ENCODE measurements at places on chromosomes 4 and X.
A peak's percentile ranks its signal among the peaks of the same experiment; 100 is the strongest.

- no peak for DNase-seq
These were observed 132.7 kb downstream of the TRAM1L1 start for GRCh38 chr4:116952530-116953136.

DNA sequence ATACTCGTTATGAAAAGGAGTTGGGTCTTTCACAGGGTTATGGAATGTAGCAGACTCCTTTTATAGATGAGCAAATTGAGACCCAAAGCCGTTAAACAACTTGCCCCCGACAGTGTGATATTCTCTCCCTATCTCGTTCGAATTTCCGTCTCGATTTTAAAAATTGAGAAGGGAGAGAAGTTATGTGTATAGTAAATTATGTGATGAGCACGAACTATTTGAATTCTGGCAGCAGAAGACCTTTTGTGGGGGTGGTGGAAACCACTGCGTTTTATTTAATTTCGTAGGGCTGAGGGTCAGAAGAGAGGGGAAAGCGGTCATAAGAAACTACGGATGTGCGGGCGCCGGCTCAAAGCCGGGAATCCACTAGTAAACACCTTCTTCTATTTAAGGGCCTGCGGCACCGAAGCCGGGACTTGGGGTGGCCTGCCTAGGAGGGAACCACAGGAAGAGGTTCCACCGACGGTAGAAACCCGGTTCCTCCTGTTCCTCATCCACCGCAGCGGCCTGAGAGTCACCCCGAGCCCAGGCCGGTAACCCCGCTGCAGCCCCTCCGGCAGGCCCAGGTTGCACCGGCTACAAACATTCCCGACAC lies 1.5 kb upstream of the DDX3X start:
- no peak for DNase-seq

GRCh38 chr4:118410138-118410537 lies 57.3 kb upstream of the PRSS12 start:
- peak; percentile 29 for DNase-seq

GRCh38 chrX:39462835-39463234 lies 634.9 kb downstream of the BCOR start:
- no peak for DNase-seq

DNA sequence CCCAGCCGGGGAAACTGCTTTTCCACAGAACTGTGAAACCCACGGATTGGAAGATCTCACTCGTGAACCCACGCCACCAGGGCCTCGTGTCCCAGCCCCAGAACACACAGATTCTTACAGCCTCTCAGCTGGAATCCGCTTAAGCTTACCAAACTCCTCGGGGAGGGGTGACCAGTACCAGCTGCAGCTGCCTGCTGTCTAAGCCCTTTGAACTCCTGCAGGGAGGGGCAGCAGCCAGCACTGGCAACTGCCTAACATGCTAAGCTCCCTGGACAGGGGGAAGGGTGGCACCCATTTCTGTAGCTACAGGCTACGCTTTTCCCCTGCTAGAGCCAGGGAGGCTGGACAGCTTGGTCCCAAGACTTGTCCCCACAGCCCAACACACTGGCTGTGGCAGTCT lies 38.4 kb downstream of the TBL1X start:
- DNase-seq: no peak

DNA sequence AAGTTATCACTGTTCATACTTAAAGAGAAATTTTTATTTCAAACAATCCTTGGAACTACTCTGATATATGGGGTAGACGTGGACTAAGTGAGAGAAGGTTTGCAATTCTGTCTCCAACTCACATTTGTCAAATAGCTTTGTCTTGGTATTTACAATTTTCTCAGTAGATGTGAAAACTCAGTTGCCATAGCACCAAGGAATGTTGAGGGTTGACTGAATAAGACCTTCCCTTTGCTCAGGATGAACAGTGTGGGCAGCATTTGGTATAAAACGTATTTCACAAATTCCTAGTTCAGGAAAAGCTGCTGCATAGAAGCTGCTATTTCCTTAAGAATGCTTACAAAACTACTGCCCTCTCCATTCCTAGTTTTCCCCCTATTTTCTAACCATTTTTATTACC lies 399.5 kb downstream of the NKX6-1 start:
- no peak for DNase-seq

DNA sequence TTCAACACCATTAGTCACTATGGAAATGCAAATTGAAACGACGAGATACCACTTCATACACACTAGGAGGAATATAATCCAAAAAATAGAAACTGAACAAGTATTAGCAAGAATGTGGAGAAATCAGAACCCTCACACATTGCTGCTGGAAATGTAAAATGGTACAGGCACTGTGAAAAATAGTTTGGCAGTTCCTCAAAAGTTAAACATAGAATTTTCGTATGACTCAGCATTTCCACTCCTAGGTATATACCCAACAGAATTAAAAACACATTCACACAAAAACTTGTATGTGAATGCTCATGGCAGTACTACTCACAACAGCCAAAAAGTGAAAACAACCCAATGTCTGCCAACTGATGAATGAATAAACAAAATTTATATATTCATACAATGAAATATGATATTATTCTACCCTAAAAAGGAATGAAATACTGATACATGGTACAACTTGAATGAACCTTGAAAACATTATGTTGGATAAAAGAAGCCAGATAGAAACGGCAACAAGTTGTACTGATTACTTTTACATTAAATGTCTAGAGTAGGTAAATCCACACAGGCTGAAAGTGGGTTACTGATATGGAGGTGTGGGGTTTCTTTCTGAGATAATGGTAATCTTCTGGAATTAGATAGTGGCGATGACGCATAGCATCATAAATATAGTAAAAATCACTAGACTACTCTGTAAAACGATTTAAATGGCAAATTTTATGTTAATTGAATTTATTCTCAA lies 22.3 kb downstream of the TEC start:
- peak; percentile 56 for DNase-seq

GRCh38 chrX:134885336-134886001 lies 105.3 kb upstream of the SMIM10 start:
- peak; percentile 58 for DNase-seq

DNA sequence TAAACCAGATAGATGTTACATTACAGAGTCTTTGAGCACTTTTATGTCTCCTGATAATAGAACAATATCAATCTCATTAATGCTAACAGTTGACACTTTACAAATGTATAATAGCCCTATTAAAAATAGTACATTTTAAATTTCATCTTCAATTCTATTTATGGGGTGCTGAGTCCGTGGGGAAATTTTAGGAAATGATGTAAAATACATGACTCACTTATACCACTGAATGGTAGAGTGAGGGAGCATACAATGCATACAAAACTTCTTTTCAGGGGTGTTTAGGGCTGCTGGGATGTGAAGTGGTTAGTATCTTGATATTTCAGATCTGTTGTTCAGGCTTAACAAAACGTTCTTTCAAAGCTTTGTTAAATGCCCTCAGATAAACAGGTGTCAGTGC lies 696.2 kb downstream of the TRAM1L1 start:
- DNase-seq: no peak

DNA sequence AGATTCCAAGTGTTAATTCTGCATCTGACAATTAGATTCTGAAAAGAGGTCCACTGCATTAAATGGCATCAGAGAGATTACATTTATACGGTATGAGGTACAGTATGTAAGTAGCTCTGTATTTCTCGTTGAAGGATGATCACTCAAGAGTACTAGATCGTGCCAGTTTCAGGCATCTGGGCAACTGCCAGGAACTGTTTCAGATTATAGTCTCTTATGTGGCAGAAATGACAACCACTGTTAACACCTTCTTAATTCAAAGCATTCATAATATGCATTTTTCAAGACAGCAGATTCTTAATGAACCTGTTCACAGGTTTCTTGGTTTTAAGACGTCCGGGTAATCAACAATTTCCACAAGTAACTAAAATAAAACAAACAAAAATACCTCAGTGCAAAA lies 1.6 kb downstream of the ANKRD50 start:
- no peak for DNase-seq

DNA sequence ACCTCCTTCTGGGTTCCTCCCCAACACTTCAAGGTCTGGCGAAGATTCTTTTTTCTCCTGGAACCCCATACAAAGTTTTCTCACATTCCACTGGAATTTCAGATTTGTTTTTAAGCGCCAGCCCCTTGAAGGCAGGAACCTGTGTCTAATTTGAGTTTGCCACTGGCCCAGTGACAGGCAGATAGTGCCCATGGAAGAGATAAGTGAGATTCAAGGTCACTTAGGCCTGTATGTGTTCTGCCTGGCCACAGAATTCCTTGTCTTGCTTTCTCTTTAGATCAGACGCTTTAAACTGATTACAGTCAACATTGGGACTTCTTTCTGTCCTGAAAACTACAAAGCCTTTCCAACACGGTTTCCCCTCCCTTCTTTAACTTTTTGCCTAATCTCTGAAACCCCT lies 11.2 kb downstream of the ATOH1 start:
- DNase-seq: no peak

- no peak for DNase-seq
These were observed 803 bp downstream of the CNGA1 start for GRCh38 chr4:48015678-48016077.

DNA sequence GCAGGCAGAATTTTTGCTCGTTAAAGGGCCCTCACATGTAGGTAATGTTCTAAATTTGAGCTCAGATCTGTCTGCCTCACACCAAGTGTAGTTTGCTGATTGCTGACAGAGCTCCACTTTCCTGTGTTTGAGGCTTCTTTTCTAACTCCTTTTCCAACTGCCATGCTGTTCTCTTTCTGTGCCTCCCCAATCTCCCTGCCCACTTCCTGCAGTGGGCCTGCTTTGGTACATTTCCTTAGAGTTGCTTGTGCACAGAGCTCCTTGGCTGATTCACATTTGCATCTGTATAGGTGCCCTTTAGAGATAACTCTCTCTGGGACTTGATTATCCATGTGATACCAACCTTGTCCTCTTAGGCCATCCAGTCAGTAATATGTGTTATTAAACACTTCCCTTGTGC lies 4.5 kb downstream of the MED28 start:
- no peak for DNase-seq

DNA sequence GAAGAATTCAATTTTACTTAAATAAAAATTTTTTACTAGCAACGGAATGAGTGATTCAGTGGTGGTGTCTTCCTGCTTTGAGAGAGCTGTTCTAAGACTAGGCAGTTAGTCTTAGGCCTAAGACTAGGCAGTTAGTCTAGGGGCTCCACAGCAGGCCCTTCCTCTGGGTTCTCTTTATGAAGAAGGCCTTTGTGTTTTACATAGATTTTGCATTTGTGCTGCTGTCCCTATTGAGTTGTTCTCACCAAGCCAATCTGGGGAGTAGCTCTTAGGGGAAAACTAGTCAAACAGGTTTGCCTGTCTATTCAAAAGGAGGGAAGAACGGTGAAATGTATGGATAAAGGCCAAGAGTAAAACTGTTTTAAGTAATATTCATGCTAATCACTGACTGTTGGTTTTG lies 7.6 kb downstream of the UGT8 start:
- peak; percentile 51 for DNase-seq

DNA sequence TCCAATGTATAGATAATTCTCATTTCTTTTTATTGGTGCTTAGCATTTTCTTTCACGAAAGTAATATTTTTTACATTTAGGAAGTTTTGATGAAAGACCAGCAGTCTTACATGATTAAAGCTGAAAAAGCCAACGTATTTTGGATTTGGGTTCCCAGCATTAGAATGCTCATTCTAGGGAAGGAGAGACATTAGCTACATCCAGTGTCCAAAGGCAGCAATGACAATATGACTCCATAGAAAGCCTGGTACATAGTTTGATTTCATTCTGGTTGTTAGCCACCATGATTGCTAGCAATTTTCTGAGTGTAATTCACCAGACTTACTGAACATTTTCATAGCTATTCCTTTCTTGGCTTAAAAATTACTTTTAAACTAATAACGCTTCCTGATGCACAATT lies 1397.5 kb downstream of the PCDH7 start:
- peak; percentile 6 for DNase-seq

DNA sequence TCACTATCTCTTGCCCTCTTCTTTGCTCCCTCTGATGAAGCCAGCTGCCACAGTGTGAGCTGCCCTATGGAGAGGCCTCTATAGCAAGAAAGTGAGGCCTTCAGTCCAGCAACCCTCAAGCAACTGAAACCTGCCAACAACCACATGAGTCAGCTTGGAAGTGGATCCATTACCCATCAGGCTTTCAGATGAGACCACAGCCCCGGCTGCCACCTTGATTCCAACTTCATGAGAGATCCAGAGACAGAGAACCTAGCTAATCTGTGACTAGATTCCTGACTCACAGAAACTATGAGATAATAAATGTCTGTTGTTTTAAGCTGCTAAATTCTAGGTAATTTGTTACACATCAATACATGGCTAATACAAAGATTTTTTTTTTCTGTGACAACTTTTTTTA lies 20.4 kb upstream of the WAS start:
- no peak for DNase-seq

GRCh38 chrX:95919605-95920004 lies 765.0 kb upstream of the DIAPH2 start:
- no peak for DNase-seq

DNA sequence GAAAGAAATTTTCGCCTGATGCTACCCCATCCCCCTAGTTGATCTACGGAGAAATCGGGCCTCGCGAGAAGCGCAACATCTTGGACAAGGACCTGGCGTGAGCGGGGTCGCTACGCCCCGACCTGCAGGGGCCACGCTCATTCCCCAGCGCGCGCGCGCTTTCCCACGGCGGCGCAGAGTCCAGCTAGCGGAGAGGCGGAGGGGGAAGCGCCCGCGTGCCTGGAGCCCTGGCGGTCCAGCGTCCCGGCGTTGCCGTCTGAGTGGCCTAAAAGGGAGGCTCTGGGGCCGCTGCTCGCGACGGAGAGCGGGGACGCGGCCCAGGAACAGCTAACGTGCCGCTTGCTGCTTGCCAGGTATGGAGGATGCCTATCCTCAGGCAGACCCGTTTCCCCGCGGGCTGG lies 6.0 kb upstream of the SOX3 start:
- no peak for DNase-seq

DNA sequence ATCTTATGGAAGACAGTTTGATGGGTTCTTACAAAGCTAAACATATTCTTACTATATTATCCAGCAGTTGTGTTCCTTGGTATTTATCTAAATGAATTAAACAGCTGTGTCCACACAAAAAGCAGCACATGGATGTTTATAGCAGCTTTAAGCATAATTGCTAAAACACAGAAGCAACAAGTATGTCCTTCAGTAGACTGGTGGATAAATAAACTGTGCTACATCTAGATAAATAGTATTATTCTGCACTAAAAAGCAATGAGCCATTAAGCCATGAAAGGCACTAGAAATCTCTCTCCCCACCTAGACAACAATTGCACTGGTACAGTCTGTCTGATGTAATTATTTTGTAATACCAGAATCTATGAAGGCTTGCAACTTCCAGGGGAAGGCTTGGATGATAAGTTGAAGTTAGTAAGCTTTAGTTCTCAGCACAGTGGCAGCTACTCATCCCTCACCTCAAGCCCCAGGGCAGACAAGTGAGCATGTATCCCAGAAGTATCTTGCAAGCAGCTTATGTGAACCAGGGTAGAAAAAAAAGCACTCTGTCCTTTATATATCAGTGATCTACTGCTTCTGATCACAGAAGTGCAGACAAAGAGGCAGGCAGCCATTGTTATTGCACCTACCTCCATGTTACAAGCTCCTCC lies 36.9 kb downstream of the WDR17 start:
- no peak for DNase-seq

GRCh38 chr4:140602714-140603113 lies 34.0 kb upstream of the UCP1 start:
- no peak for DNase-seq
